ENCODE measurements at places on chromosomes 6 and 20. TPM values are rescaled to one million over a fixed set of nuclear protein-coding genes. Genes with fewer than 3 reads are reported as not detected.
A peak's percentile ranks its signal among the peaks of the same experiment; 100 is the strongest.

DNA sequence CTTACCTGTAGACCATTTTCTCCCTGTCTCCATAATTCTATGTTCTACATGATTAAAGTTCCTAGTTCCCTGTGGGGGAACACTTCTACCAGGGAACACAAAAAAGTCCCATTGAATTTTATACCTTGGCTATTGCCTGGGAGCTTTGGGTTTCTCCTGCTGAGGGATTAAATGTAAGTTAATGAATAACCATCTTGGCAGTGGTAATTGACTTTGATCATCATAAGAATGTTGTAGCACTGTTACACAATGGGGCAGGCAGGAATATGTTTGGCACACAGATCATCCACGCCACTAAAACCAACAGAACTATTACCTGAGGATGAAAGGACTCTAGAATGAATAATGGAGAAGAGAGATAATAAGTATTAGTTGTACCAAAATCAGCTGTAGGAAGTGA, 1106.2 kb upstream of the GJE1 start:
- no peak for DNase-seq

- no peak for DNase-seq
These were observed 44.9 kb downstream of the TPD52L1 start for GRCh38 chr6:125198398-125198937.

DNA sequence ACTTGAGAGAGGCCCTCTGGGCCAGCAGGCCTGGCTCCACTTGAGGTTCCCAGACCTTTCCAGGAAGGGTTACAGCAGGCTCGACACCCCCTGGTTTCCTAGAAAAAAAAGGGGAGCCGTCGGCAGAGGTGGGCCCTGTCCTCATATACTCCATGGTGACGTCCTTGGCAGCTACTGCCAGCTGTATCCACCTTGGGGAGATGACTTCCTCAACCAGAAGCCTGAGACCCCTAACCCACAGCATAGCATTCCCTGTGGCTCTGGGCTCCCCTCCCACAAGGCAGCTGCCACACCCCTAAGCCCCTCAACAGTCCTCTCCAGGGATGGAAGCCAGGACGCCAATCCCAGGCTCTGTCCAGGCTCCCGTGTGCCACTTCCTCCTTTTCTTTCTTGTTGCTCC, 294.8 kb downstream of the CDC5L start:
- DNase-seq, result no peak

DNA sequence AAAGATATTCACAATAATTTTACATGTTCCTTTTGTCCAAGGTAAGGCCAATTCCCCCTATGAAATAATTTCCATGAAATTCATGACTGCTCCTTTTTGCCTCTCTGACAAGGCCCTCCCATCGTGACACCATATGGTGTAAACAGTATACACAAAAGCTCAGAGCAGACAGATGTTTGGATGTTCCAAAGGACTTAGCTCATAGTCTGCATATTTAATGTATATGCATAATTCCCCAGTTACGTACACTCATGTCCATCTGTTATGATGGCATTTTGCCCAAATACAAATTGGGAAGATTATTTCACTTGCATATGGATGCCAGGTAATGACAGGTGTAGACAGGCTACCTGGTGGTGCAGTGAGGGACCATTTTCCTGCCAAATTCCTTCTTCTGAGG, 376.5 kb downstream of the KHDRBS2 start:
- DNase-seq, result no peak

DNA sequence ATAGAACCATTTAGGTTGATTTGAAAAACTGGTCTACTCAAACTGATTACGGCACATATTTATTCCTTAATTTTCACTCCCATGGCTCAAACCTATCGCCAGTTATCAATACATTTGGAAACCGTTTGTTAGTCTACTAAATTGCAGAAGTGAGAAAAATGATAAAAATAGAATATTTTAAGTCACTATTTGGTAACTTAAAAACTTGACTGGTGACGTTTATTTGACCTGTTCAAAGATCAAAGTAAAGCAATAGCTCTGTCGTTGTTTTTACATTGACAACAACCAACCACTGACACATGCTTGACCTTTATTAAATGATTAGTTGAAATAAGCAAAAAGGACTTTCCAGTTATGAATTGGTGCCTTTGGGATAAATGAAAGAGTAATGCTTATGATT, 402.9 kb upstream of the MAP3K7 start:
- no peak for DNase-seq

GRCh38 chr6:27883136-27883535, 29.1 kb downstream of the OR2B2 start:
- DNase-seq, result no peak

DNA sequence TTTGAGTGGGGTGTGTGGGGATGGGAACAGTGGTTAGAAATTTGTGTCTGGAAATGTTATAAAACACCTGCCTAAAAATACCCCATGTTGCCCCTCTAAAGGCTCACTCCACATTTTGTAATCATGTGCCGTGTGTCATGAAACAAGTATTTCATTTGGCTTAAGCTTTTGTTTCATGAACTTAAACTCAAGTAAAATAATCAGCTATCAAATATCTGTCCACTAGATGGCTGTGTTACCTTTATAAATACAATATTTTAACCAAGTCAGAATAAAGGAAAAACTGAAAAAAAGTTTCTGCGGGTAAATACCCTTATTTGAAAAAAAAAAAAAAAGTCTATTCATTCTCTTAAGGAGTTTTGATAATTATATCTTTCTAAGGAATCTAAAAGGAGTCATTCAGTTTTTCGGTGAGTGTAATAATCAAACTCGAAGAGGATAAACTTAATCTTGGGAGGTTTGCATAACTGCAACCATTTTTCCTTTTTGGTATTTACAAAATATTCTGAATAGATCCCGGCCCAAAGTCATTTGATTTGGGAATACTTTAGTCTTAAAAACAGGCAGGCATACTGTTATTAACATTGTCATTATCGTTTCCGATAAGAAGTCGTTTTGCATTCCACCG, 29.9 kb upstream of the MTRF1L start:
- no peak for DNase-seq

GRCh38 chr6:149168968-149169367, 148.5 kb upstream of the TAB2 start:
- no peak for DNase-seq

GRCh38 chr20:34472246-34472925, 43.8 kb upstream of the DYNLRB1 start:
- DNase-seq, result no peak

GRCh38 chr6:33820243-33820642, 16.4 kb upstream of the MLN start:
- DNase-seq, result no peak

GRCh38 chr6:149995971-149996370, 29.4 kb downstream of the RAET1L start:
- DNase-seq, result no peak

- DNase-seq, result no peak
These were observed 34.8 kb downstream of the HFE start for GRCh38 chr6:26122005-26122388.

GRCh38 chr6:87118054-87118453, 23.1 kb upstream of the CGA start:
- no peak for DNase-seq

DNA sequence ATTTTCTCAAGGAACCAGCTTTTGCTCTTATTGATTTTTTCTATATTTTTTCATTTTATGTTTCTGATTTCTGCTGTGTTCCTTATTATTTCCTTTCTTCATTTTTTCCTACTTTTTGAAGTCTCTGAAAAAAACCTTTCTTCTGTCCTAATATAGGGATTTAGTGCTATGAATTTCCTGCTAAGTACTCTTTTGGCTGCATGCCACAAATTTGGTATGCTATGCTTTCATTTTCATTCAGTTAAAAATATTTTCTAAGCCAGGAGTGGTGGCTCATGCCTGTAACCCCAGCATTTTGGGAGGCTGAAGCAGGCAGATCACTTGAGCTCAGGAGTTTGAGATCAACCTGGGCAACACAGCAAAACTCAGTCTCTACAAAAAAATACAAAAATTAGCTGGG, 30.6 kb downstream of the SIRPD start:
- DNase-seq, result no peak

DNA sequence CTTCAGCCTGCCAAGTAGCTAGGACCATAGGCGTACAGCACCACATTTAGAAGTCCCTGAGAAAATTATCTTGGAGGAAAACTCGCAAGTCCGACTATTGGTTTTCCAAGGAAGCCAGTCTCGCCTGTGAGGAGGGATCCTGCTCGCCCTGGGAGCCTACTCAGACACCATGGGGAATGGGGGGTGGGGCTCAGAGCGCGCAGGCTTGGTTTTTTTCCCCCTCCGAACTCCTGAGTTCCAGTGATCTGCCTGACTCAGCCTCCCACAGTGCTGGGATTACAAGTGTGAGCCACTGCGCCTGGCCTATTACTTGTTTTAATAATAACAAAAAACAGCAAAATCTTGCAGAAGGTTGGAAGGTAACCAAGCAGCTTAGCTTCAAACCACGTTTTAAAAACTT, 153.7 kb downstream of the OR2B2 start:
- DNase-seq, result no peak

GRCh38 chr6:81450180-81450579, 302.3 kb downstream of the TENT5A start:
- DNase-seq, result no peak

- peak; percentile 47 for DNase-seq
These were observed 12.7 kb downstream of the IGF2R start for GRCh38 chr6:159981403-159982245.

DNA sequence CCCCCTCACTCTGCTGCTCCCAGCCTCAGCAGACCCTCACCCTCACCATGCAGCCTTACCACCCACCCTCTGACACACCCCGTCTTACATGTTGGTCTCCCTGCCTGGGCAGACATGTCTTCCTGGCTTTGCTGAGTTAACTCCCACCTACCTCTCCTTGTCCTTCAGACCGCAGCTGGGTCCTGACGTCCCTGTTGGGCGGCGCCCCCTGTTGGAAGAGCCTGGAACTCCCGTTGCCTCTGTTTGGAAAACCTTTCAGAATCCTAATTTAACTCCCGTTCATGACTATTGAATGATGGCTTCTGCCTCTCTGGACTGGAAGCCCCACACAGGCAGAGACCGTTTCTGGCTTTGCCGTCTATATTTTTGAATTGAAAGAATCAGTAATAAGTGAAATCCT, 245.1 kb downstream of the MYLK4 start:
- no peak for DNase-seq

DNA sequence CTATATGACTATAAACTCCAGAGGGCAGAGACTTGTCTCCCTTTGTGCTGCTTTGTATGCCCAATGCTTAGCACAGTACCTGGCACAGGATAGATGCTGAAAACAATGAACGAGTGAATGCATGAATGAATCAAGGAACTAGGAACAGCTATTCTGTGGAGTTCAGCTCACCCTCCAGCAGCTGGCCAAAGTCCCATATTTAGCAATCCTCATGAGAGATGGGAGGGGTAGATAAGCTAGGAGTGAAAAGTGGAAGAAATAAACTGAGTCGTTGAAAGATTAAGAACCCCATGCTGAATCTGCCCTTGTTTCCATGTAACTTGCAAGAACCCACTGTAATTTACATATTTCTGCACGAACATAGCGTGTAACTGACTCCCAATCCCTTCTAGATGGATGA, 106.5 kb downstream of the MAFB start:
- no peak for DNase-seq

DNA sequence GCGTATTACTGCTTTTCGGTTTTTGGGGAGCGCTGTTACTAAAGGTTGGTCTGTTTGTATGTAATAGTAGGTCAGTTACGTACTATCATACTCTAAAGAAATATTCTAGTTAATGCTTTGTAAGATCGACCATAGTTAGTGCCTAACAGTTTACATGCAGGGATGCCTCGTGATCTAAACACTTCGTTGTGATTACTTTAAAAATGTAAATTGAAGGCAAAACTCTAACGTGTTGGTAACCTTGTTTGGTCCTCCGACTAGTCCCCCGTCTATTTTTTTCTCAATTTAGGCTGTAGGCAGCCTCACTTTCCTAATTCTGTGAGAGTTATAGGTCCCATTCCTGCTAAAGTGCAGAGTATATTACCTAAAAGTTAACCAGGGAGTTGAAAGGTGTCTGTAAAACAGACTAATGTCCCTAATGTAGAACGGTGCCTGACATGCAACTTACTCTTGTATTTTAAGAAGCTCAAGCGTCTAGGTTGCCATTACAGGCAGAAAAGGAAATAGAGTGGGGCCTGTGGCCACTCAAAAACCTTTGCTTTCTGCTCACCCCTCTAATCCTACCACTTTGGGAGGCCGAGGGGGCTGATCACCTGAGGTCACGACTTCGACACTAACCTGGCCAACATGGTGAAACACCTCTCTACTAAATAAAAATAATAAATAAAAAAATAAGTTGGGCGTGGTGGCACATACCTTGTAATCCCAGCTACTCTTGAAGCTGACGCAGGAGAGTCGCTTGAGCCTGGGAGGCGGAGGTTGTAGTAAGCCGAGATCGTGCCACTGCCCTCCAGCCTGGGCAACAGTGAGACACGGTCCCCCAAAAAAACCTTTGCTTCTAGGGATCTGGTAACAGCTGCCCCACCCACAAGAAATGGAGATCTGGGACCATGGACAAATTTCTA, 37.8 kb downstream of the HFE start:
- no peak for DNase-seq

DNA sequence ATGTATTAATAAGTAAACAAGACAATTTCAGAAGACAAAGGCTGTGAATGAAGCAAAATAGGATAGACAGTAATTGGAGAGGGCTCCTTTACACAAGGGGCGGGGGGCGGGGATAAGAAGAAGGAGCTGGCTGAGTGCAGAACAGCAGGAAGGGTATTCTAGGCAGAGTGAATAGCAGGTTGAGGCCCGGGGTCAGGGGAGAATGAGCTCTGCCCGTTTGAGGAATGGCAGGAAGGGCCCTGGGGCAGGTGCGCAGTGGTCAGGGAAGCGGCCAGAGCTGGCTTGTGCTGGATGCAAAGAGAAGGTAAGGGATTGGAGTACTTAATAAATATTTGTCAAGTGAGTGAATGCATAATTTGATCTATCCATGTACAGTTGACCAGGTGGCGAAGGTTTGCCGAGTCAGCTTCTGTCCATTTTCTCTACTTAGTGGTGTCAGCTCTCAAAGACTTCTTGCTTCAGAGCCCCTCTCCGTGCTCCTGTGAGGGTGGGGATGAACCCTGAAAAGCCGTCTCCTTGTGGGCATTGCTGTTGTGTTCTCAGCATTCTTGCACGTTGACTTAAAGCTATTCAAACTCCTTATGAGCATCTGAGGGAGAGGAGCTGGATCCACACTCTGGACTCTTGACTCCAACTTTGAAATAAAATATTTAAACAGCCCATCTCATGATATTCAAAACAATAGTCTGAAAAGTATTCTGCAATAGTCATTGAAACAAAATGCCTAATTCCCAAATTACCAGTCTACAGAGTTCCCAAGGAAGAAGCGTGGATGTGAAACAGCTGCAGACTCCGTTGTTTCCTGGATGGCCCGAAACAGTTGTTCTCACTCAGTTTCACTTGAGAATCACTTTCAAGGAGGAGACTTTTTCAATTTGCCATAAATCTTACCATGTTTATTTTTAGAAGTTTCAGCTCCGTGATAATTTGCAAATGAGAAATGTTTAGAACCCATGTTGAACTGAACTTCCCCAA, 105.1 kb downstream of the EDN3 start:
- DNase-seq, result no peak

OPRM1 gene
- not detected for total RNA-seq

C6orf141 gene
- 0.35 TPM for total RNA-seq

TMC2 gene
- not detected for total RNA-seq

INSM1 gene
- not detected for total RNA-seq

BHLHE23 gene
- total RNA-seq, result not detected

JAG1 gene
- 42.3 TPM for total RNA-seq

NOTCH4 gene
- 22.4 TPM for total RNA-seq

SLC22A3 gene
- total RNA-seq, result 5.2 TPM

VGLL2 gene
- total RNA-seq, result 0.26 TPM

SLC22A1 gene
- 0.38 TPM for total RNA-seq

TAF11 gene
- 20.5 TPM for total RNA-seq

PTPRT gene
- 0.27 TPM for total RNA-seq
